ENCODE measurements at places on chromosomes 12 and 14.

- no peak for DNase-seq
Observed at GRCh38 chr14:99724939-99725773, 41.1 kb downstream of the CYP46A1 start.

GRCh38 chr14:35949920-35950513 lies 123.9 kb downstream of the BRMS1L start:
- DNase-seq: no peak

DNA sequence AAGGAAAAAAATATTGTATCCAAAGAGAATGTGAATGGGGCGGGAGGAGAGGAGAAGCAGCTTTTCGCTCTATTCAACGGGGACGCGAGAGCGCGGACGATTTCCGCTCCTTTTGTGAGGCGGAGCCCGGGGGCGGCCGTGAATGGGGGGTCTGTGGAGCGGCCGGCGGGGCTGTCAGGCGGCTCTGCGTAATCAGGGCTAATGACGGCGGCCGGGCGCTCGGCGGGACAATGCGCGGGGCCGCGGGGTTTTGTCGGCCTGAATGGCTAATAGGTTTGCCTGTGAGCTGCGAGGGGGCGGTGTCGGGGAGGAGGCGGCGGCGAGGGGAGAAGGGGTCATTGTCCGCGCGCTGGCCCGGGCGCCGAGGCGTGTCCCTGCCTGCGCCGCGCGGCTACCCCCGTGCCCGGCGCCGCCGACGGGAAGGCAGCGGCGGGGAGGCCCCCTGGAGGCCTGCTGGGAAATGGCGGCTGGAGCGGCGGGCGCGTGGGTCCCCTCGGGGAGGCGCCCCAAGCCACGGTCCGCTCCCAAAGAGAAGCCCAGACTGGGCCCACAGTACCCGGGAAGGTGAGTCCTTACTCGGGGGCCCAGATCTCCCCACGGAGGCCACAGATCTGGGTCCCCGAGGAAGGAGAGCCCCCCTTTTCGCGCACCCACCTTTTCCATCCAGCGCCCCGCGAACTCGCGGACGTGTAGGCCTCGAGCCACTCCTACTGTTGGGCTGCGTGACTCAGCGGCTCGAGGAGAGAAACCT lies 6.0 kb downstream of the SIX6 start:
- DNase-seq: no peak

- no peak for DNase-seq
Observed at GRCh38 chr14:101033446-101034165, 130.1 kb upstream of the RTL1 start.

- no peak for DNase-seq
Observed at GRCh38 chr12:107131832-107132616, 38.7 kb upstream of the CRY1 start.

GRCh38 chr14:104893435-104894207 lies 28.6 kb downstream of the CEP170B start:
- DNase-seq: no peak

DNA sequence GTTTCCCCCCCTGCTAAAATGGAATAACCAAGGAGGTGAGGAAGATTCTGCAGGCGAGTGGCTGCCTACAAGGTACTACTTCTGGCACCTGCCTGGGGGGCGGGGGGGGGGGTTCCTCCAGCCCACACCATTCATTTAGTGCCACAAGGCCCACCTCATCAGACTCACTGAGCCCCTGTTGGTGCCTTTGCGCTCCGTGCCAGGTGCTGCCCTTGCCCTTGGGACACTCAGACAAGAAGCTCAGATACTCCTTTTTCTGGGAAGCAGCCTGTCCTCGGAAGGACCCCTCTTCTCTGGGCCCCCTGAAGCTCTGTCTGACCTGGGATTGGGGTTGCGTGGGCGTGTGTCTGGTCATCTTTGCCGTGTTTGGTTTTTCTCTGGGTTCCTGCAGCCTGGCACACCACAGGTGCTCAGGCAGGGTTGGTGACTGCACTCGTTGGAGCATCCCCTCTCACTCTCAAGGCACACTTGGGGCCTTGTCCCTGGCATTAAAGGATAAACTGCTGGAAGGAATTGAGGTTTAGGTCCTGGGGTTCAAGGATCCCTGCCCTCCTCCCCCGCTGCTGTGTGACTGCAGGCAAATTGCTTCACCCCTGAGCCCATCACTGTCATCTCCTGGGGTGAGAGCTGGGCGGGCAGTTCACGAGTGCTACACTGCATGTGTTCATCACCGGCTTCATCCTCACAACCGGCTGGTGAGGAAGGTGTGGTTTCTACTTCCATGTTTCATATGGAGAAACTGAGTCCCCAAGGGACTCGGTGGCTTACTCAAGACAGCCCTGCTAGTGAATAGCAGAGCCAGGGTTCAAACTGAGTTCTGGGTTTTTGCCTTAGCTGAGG lies 16.9 kb downstream of the FAM222A start:
- no peak for DNase-seq

GRCh38 chr12:121533394-121534090 lies 47.3 kb downstream of the KDM2B start:
- no peak for DNase-seq

DNA sequence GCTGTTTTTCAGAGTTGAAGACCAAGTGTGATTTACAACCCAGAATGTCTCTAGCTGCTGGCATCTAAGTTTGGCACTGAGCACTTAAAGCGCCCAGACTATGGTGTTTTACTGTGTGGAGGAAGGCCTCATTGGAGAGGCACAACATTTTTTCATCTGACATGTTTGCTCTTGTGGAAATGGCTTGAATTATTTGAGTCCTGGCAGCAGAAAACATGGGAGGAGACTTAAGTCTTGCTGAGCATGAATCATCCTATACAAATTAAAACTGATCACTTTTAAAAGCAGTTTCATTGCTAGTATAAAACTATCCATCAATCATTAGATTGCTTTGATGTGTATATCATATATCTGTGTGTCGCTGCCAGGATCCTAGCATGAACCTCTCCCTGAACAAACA lies 85.9 kb upstream of the REP15 start:
- no peak for DNase-seq

DNA sequence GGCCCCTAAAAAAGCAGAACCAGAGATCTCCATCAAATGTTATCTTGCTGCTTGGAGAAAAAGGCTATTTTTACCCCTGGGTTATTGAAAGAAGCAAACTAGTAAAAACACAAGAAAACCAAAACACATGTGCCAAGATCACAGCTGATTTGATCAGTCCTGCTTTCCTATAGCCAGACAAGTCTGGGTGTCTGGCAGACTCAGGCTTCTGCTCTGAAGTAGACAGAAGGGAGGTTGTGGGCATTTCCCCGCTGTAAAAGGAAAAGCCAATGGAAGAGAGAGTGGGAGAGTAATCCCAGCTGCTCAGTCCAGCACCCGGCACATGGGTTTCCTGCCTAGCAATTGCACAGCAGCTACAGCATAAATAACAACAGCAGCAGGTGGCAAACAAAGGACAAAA lies 177.9 kb downstream of the PHLDA1 start:
- DNase-seq: no peak

DNA sequence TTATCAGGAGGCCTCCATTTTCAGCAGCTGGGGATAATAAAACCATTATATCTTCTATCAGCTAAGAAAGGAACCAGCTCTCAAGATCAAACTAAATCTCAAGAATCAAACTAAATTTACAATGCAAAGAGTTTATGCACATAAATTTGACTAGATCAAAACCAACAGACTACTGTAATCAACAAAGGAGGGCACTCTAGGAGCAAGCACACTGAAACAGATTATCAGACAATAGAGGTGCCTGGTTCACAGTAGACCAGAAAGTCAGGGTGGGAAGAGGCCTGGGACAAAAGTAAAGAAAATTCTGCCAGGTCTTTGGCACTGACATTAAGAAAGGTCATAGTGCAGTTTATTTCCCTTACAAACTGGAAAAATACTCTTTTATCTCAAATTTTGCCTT lies 61.0 kb downstream of the HECTD4 start:
- DNase-seq: no peak

DNA sequence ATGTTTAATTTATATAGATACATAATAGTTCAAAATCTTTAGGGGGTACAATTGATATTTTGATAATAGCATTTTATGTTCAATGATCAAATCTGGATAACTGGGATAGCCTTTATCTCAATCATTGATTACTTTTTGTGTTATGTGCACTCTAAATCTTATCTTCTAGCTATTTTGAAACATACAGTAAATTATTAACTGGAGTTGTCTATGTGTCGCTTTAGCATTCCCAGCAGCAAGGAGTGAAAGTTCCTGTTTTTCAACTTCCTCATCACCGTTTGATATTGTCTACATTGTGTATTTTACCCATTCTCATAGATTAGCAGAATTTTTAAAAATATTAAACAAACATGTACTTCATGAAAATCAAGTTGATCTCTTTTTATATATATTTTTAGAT lies 1207.4 kb downstream of the TMEM121 start:
- DNase-seq: no peak

- DNase-seq: no peak
Observed at GRCh38 chr12:121287267-121287954, 9.1 kb downstream of the CAMKK2 start.

DNA sequence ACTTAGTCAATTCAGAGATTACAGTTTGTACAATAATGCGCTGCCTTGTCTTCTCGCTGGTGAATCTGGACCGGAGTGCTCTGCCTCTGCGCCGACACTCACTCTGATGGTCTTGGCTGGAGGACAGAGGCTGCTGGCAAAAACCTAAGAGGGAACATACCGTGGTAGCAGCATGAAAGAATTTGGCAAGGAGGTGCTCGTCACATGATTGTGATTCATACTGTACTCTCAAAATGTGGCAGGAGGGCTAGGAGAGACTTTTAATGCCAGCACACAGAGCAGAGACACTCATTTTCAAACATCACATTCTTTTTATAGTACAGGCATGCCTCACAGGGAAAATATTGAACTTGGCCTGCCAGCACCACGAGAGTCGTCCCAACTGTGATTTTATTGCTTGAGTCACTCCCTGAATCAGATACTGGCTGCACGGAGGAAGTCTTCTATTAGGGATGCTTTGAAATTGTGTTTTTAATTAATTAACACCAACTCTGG lies 67.8 kb downstream of the HMGA2 start:
- no peak for DNase-seq

DNA sequence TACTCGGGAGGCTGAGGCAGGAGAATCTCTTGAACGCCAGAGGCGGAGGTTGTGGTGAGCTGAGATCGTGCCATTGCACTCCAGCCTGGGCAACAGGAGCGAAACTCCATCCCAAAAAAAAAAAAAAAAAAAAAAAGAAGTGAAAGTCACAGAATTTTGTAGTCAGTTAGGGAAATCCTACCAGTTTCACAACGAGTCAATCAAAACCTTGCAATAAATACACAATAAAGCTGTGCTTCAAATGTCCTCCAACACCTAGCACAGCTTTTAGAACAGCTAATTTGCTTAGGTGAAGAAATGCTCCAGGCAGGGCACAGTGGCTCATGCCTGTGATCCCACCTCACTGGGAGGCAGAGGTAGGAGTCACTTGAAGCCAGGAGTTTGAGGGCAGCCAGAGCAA lies 112.8 kb upstream of the ATF7IP start:
- DNase-seq: no peak

DNA sequence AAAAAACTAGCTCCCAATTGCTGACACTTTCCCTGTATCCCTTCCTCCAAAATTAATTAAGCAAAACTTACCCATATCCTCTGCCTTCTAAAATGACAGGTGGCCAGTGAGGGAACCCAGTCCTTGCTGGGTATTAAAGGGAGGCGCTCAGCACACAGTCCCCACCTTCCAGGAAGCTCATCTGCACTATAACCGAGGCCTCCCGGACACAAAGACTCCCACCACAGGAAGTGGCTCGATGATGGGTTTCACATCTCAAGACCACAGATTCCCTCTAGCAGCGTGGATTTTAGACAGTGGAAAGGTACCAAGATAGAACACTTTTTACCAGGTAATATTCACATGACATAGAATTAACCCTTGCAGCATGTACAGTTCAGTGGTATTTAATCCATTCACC lies 126.8 kb upstream of the NCOR2 start:
- DNase-seq: no peak

DNA sequence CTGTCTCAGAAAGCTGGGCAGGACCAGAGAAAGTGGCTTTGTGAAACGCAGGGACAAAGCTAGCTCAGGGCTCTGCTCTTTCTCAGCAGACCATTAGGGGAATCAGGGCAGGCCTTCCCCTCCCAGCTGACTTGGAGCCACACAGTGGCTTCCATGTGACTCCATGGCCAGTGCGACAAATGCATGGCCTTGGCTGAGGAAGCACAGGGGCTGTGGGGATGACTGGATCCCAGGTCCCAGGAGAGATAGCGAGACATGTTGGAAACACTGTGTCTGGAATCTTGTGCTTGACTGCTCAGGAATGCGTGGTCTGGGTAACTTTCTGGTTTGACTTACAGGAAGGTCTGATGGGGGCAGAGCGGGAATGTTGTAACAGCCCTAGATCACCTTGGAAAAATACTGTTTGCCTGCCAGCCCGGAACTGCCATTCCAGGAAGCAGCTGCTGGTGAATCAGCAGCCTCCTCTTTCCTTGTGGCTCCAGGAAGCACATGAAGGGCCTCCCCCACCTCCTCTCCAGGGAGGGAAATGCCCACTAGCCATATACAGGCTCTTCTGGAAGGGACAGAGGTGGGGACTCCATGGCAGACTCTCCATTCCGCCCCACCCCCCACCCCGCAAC lies 133.5 kb upstream of the HIF1A start:
- DNase-seq: no peak

GRCh38 chr14:55025948-55026347 lies 951 bp downstream of the WDHD1 start:
- no peak for DNase-seq

DNA sequence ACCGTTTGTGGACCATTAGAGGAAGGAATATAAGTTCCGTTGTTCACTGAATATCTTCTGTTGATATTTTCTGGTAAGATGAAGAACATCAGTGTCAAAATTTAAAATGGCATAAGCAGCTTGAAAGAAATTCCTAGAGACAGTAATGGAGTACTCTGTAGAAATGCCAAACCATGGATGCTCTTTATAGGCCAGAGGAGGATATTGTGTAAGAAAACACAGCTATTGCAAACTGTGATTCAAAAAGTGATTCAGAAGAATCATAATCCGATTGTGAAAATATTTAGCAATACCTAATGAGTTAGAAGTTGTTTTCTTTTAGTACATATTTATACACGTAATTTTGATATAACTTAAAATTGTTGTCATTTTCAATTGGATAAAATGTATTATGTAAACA lies 102.8 kb downstream of the SLC16A7 start:
- no peak for DNase-seq

DNA sequence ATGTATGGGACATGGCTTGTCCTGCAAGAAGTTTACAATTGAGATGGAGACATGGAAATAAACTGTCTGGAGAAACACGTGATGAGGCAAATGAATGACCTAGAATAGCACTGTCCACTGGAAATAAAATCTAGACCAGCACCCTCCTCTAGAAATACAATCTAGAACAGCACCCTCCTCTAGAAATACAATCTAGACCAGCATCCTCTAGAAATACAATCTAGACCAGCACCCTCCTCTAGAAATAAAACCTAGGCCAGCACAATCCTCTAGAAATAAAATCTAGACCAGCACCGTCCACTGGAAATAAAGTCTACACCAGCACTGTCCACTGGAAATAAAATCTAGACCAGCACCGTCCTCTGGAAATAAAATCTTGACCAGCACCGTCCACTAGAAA lies 69.2 kb upstream of the RFLNA start:
- DNase-seq: no peak

- no peak for DNase-seq
Observed at GRCh38 chr14:99079061-99079727, 192.8 kb downstream of the BCL11B start.

GRCh38 chr12:124884587-124885438 lies 21.1 kb upstream of the SCARB1 start:
- DNase-seq: no peak

GRCh38 chr14:72978856-72979255 lies 48.0 kb downstream of the ZFYVE1 start:
- DNase-seq: no peak
